ENCODE measurements at places on chromosomes 11 and 22.

GRCh38 chr11:109859045-109859724 is 234.0 kb upstream of the ZC3H12C start:
- no peak for DNase-seq

DNA sequence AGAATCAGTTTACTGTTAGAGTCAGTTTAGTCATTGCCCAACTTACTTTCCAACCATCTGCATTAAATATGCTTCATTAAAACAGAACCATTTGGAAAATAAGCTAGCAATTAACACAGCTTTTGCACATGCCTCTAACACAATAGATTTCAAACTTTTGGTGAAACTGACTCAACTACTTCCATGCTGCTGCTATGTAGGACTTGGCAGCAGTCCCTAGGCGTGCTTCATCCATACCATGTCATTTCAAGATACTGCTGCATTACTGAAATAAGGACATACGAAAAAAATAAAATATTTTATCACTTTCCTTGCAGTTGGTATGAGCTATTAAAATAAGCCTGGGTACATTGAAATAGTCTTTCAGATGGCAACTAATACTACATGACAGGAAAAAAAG is 65.5 kb upstream of the SOX6 start:
- DNase-seq, result no peak

GRCh38 chr22:48318575-48319320 is 1508.9 kb downstream of the BRD1 start:
- no peak for DNase-seq

DNA sequence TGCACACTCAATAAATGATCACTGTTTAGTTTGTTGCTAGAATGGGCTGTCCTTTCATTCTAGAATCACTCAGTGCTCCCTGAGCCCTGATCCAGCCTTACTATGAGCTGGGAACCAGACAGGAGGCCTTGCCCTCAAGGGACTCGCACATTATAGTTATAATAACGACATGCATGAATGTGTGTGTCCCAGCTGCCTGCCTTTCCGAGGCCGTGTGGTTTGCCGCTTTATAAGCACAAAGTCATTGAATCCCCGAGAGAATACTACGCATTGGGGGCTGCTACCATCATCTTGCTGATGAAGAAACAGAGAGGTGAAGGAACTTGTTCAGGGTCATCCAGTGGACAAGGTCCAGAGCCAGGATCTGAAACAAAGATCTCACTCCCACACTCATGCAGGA is 75.7 kb downstream of the NFAM1 start:
- DNase-seq, result no peak

GRCh38 chr22:36432592-36433317 is 45.0 kb upstream of the MYH9 start:
- no peak for DNase-seq

Measured in T-helper 1 cell (primary cell).